ENCODE measurements at places on chromosomes 3 and 15. TPM values are rescaled to one million over a fixed set of nuclear protein-coding genes. Genes with fewer than 3 reads are reported as not detected.

DNA sequence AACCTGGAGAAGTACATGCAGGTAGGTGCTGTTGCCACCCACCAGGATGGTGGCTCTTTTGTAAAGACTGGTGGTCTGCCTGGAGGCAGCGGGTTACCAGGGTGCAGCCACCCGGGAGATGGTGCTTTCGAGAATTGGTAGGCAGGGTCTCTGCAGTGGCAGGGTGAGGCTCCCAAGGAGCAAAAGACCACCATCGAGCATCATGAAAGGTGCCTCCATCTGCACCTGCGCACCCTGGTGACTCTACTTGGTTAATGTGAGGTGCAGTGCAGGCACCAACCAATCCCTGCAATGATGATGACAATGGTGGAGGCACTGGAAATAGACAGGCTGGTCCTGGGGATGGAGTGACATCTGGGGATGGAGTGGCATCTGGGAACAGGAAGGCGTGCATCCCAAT lies 236.7 kb downstream of the ADAMTS17 start:
- no peak for DNase-seq

- DNase-seq = no peak
Observed at GRCh38 chr3:87358066-87358465, 81.7 kb upstream of the POU1F1 start.

DNA sequence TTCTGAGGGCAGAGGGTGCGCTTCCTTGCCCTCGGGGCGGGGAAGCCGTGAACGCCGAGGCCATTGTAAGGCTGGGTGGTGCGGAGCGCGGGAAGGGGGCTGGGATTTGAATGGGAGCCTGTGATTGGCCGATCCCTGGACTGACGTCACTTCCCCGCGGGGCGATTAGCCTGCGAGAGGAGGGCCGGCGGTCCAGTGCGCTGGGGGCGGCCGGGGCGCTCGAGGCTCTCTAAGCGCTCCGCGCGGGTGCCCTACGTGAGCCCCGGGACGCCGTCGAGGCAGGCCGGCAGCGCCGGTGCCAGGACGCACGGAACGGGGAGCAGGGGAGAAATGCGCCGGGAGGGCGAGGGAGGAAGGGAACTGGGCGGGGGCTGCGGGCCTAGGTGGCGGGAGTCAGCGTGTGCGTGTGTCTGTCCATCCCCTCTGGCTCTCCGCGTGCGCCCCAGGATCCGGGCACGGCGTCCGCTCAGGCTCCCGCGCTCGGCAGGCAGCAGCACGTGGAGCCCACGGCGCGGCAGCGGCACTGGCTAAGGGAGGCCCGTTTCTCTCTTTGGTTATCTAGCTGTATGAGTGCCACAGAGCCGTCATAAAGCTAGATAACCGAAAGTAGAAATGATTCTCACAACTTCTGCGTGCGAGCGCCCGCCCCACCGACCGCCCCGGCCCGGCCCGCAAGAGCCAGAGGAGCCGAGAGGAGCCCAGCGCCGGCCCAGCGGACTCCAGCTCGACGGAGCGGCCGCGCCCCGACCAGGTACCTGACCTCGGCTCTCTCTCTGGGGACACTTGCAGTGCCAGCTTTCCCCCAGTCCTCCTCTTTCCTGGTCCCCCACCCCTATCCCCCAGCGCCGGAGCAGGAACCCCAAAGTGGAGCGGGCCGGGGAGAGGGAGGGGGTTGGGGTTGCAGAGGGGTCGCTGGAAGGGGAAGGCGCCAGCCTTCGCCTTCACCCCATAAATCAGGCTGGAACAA lies 33.1 kb upstream of the POLG start:
- peak; percentile 27 for DNase-seq

SLC12A1 gene
- total RNA-seq = under 0.01 TPM

Measured in dermis blood vessel endothelial cell (primary cell).